Inflammatory macrophage treated with lipopolysaccharide for 4 hours (primary cell): ENCODE measurements at places on chromosomes 2 and 18.

DNA sequence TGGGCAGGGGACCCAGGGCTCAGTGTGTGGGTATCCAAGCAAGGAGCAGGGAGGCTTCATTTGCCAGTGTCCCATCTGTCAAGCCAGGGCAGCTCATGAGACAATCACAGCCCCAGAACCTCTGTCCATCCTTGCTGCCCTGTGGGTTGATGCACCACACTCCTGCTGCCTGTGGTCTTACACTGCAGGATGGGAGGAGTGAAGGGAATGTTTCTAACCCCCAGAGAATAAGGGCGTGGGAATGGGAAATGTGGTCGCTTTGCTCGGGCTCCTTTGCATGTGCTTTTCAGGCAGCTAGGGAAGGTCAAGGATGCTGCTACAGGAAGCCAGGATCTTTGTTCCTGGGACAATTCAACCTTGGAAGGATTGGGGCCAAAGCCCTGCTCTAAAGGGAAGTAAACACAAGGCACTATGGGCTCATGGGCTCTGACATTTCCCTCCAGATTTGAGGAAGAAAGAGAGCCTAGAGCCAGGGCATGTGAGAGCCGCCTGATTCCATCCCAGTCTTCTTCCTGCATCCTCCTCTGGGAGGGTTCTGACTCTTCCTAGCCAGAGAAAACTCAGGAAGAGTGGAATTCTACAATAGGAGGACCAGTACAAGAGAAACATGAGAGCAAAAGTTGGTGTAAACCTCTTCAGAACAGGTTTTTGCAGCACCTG lies 18.8 kb upstream of the MAP3K20 start:
- peak; percentile 52 for DNase-seq

GRCh38 chr2:175005733-175006264 lies 618 bp upstream of the CHN1 start:
- DNase-seq, result no peak

- DNase-seq, result no peak
Observed at GRCh38 chr2:12805033-12805432, 88.3 kb downstream of the TRIB2 start.

DNA sequence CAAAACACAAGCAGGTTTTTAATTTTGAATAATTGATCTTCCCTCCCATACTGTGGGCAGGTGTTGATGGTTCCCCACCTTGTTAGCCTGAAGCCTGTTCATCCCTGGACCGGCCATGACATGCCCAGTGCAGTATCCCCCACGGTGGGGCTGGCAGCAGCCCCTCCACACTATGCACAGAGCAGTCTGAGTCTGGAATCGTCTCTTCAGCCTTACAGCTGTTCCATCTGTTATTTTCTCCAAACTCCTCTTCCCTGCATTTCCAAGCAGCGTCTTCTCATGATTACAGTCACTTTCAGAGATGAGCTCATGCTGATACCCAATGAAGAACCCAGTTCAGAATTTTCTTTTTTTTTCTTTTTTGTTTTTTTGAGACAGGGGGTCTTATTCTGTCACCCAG lies 68.2 kb downstream of the ADI1 start:
- DNase-seq, result no peak

DNA sequence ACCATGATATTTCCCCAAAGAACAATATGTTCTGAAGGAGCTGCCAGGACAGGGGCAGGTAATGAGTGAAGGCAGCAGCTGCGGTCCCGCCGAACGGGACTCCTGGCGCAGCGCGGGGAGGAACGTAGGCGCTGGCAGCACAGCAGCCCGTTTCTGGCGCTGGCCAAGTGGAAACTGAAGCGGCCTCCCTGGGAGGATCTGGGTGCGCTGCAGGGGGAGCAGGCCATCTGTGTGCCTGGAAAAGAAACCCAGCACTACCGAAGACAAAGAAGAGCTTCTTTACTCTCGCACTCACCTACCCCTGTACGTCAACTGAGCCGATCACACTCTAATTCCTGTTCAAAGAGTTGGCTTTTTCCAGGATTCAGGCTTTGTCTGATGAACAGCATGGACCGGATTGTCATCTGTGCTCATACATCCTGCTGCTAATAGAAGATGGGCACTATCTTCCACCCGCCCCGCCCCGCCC lies 11.8 kb downstream of the G6PC2 start:
- DNase-seq, result no peak

- no peak for DNase-seq
Observed at GRCh38 chr2:176818076-176818475, 394.5 kb upstream of the HNRNPA3 start.

DNA sequence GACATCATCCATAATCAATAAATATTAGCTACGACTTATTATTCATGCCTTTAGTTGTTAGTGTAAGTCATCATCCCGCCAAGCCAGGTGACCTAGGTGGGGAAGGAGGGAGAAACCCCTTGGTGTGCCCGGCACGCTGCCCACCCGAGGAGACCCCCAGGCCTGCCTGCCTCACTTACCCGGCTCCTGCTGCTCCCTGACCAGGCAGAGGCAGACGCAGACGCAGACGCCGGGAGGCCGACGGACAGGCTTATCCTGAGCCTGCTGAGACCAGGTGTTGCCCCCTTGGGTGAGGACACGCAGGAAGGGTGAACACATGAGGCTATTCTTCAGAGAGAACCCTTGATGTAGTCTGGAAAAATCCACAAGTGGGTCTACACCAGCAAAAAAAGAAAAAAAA lies 401.8 kb downstream of the GALR1 start:
- no peak for DNase-seq

DNA sequence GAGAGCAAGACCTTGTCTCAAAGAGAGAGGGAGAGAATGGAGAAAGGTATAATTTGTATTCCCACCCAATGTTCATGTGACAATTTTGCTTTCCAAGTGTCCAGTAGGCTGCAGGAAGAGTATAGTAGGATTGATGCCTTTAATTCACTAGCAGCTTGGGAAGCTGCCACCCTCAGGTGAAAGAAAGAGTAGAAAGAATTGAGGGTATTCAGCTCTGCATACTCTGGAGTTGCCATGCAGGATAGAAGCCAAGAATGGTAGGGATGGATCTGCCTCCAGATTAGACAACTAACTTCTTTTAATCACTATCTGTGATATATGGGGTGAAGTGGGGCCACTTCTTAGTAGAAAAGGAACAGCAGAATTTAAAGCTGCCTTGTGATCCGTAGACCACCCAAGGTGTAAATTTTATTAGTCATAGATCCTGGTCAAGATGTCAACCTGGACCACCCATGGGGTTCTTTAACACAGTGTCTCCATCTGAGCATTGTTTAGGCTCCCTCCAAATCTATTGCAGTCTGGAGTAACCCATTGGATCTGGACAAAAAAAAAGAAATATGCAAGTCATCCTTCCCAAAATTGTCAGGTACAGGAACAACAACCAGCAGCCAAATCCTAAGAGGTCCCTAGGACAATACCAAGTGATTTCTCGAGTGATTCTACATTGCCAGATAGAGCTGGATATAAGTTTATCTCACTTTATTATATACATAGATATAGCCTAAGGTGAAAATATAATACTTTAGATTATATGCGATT lies 33.1 kb upstream of the DTNA start:
- no peak for DNase-seq

DNA sequence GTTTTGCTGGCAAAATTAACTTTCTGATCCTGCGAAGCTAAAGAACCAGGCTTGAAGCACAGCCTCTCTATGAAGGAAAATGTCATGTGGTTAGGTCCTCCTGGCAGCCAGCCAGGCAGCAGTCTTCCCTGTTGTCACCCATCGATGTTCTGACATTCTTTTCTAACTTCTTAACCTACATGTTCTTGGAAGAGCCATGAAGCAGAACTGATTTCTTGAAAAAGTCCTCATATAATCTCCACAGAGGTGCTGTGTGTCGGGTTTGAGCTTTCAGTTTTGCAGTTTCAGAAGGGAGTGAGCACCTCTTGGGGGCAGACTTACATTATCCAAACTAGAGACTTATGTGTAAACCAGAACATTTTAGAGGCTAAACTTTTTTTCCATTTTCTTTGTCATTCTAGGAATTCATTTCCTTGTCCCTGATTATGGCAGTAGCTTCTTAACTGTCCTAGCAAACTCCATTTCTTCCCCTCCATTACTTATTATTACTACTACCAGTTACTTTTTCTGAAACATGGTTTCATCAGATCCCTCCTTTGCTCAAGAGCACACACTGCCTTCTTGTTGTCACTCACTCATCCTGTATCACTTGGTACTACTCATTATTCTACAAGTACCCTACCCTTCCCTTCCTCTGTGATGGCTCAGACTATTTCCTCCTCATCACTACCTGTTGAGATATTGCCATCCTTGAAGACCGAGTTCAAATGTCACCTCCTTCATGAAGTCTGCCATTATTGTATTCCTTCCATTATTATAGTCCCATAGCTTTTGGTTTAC lies 31.1 kb downstream of the DOK1 start:
- DNase-seq, result no peak

- peak; percentile 89 for DNase-seq
Observed at GRCh38 chr18:13375302-13376255, 157.0 kb downstream of the LDLRAD4 start.

- DNase-seq, result peak; percentile 88
Observed at GRCh38 chr18:35731701-35732100, 150.2 kb downstream of the GALNT1 start.

- DNase-seq, result peak; percentile 61
Observed at GRCh38 chr2:20618468-20618885, 32.4 kb downstream of the HS1BP3 start.

GRCh38 chr2:209570194-209570593 lies 146.3 kb downstream of the MAP2 start:
- no peak for DNase-seq

DNA sequence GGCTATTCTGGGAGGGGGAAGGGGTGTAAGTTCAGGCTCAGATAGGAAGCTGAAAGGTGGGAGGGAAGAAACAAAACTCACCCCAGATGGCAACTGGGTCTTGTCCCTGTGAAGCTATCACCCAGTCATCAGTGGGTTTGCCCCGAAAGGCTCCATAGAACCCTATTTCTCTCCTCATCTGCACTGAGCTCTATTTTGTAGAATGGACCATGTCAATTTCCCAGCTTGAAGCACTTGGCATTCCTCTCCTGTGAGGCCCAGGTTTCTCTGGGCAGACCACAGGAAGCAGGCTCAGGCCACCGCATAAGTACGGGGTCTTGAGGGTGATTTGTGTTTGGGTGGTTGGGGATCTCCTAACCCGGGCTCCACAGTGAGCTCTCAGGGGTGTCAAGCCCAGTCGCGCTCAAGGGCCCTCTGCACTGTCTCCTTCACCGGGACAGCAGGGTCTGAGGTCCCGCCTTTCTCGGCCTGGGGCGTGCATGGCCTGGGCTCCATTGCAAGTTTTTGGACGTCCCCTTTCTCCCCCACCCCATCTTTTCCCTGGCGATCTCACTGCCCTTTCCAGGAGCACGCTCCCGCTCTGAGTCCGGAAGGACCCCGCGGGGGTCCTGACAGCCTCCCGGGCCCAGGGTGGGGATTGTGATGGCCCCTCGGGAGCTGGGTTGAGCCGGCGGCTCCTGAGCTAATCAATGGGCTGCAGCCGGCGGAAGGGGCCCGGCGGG lies 27.3 kb upstream of the NOTO start:
- DNase-seq, result no peak

DNA sequence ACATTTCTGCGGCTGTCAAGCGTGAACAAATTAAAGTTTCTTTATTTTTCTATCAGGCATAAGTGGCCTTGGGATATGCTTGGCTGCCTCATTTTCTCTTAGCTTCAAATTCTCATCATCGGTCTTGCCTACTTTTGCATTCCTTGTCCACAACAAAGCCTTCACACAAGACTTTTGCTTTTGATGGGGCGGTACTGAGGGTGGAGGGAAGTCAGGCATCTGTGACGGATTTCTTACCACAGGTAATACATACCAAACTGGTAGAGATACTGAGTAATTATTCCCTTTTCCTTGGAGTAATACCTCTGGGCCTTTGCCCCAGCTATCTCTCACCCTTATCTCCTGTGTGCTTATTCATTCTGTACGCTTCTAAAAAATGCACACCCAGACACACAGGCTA lies 468.3 kb upstream of the RGPD4 start:
- no peak for DNase-seq

- no peak for DNase-seq
Observed at GRCh38 chr2:119749477-119750012, 10.2 kb upstream of the PTPN4 start.

DNA sequence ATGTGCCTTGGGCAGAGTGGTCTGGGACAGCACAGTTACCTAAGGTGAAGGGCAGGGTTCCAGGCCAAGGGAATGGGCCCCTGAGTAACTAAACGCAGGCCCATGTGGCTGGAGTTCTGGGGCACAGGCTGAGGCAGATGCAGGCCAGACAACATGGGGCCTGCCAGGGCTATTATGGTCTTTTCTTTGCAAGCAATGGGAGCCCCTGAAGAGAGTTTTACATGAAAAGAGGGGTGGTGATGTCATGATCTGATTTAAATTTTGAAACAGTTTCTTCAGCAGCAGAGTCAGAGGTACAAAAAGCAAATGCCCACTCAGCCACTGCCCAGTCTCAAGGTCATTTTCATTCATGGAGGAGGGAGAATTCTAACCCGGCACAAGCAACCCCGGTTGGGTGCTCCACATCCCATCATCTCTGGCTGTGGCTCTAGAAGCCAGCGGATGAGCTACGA lies 5.6 kb downstream of the CHST10 start:
- DNase-seq, result no peak

DNA sequence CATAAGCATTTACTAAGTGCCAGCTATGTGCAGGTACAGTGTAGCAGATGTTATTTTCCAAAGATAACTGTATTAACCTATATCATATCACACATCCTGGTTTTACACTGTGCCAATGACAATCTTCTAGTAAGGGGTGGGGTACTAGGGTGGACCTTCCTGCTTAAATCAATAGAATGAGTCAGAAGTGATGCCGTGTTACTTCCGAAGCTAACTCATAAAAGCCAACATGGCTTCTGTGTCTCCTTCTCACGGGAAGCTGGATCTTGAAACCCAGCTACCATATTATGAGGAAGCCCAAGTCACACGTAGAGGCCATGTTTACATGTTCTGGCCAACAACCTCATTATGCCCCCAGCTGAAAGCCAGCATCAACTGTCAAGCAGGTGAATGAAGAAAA lies 59.1 kb downstream of the MRPL33 start:
- DNase-seq, result no peak

- peak; percentile 38 for DNase-seq
Observed at GRCh38 chr18:11387880-11388279, 221.5 kb upstream of the SLC35G4 start.

DNA sequence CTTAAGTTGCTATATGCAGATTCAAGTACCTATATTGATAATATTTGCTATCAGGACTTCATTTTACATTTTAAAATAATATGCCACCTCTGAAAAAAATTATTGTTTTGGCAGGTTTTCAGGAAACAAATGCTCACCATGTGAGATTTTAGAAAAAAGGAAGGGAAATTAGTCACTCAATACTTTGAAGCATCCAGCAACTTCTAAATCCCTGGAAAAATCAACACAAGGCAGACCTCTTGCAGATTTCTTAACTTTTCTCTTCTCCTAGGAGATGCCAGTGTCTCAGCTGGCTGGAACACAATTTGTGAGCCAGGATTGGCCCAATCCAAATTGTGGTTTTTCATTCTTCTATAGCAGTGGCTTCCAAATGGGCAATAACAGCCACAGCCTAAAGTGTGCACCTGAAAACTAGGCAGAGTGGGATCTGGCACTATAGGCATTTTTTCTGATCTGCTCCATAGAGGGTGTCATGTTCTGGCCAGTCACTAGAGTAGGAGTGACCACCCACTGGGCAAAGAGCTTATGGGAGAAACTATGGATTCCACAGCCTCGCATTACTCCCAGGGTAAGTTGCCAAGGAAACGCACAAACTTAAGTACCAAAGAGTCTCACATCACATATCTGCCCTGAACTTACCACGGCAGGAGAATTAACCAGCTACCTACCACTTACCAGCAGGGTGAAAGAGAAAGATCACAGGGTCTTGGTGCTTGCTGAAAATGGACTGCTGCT lies 28.1 kb upstream of the THOC1 start:
- DNase-seq, result no peak
